Endothelial cell of umbilical vein (primary cell): ENCODE measurements at places on chromosomes 6 and 20. TPM values are rescaled to one million over a fixed set of nuclear protein-coding genes. Genes with fewer than 3 reads are reported as not detected.

Gene GLP1R
- not detected in 2 replicates for total RNA-seq

Gene PM20D2
- 8.3 and 10.9 TPM in 2 replicates for total RNA-seq

Gene SLA2
- total RNA-seq, result not detected in 2 replicates

Gene CDH26
- total RNA-seq, result not detected in 2 replicates

Gene KCNK17
- not detected in 2 replicates for total RNA-seq

Gene SCP2D1
- total RNA-seq, result not detected in 2 replicates

Gene TP53TG5
- total RNA-seq, result not detected in 2 replicates

Gene PTPRT
- total RNA-seq, result not detected in 2 replicates

Gene HSPA1L
- 0.74 and 0.77 TPM in 2 replicates for total RNA-seq

Gene RAD21L1
- total RNA-seq, result not detected in 2 replicates

Gene CNR1
- total RNA-seq, result not detected in 2 replicates

Gene ADGRG6
- 99.3 and 113 TPM in 2 replicates for total RNA-seq

Gene GTSF1L
- not detected in 2 replicates for total RNA-seq

Gene NKX2-2
- not detected in 2 replicates for total RNA-seq

Gene CTAGE9
- not detected in 2 replicates for total RNA-seq

Gene HEY2
- not detected in 2 replicates for total RNA-seq

Gene SIRPB1
- total RNA-seq, result 6.5 and 9.5 TPM in 2 replicates

Gene PCSK2
- total RNA-seq, result not detected in 2 replicates

Gene PHACTR3
- not detected in 2 replicates for total RNA-seq

Gene ARMH2
- total RNA-seq, result not detected in 2 replicates

Gene ZNF217
- total RNA-seq, result 31.7 and 32.1 TPM in 2 replicates

Gene CGA
- not detected in 2 replicates for total RNA-seq

Gene NQO2
- total RNA-seq, result 27.6 and 31.6 TPM in 2 replicates

Gene PSORS1C1
- total RNA-seq, result 9.2 and 13.2 TPM in 2 replicates

Gene C6orf58
- total RNA-seq, result not detected in 2 replicates

Gene POLR1H
- total RNA-seq, result 32.5 and 42.5 TPM in 2 replicates

Gene TSPO2
- not detected in 2 replicates for total RNA-seq

Gene SALL4
- 1.4 and 1.9 TPM in 2 replicates for total RNA-seq

Gene PDE7B
- total RNA-seq, result 21.3 and 25.1 TPM in 2 replicates

Gene MOCS1
- total RNA-seq, result 10.3 and 12.8 TPM in 2 replicates

Gene APCDD1L
- 0.88 and 1.4 TPM in 2 replicates for total RNA-seq

Gene GNRH2
- total RNA-seq, result 1.7 and 1.9 TPM in 2 replicates

Gene ZNF391
- 0.37 and 0.42 TPM in 2 replicates for total RNA-seq

Gene PRSS35
- not detected in 2 replicates for total RNA-seq

Gene ENPP4
- total RNA-seq, result 3.9 and 4.5 TPM in 2 replicates

Gene TAAR1
- not detected in 2 replicates for total RNA-seq

Gene PXDC1
- total RNA-seq, result 119 and 121 TPM in 2 replicates

Gene GJA10
- total RNA-seq, result not detected in 2 replicates

Gene HFE
- 5.6 and 6.3 TPM in 2 replicates for total RNA-seq

Gene SLC26A8
- not detected in 2 replicates for total RNA-seq

Gene TRAPPC3L
- 0.38 TPM in 1 of 2 replicates, not detected in the other for total RNA-seq

Gene CALHM6
- total RNA-seq, result not detected in 2 replicates

Gene HLA-DRA
- total RNA-seq, result not detected in 2 replicates
